ENCODE measurements at places on chromosomes 1 and 21.
A peak's percentile ranks its signal among the peaks of the same experiment; 100 is the strongest.

DNA sequence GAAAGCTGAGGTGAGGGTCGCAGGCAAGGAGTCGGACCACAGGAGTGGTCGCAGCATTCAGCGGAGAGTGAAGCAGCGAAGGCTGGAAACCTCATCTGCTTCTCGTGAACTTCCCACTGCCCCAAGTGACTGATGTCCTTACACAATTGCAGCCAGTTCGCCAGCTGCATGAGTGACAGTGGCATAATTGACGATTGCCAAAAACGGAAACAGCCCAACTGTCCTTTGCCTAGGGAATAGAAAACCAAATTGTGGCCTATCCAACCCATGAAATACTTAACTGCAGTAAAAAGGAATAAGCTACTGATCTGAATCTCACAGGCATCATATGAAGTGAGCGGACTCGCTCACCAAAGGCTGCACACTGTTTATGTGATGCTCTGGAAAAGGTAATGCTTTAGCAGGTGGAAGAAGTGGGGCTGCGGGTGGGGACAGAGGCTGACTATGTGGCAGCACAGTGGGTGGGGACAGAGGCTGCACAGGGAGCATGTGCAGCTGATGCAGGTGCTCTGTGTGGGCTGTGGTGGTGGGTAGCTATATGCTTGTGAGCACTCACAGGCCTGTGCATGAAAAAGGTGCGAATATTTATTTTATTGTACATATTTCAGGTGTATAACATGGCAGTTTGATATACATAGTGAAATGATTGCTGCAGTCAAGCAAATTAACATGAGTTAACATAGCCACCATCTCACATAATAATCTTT, 4.2 kb upstream of the NLRP3 start:
- DNase-seq: peak; percentile 48

DNA sequence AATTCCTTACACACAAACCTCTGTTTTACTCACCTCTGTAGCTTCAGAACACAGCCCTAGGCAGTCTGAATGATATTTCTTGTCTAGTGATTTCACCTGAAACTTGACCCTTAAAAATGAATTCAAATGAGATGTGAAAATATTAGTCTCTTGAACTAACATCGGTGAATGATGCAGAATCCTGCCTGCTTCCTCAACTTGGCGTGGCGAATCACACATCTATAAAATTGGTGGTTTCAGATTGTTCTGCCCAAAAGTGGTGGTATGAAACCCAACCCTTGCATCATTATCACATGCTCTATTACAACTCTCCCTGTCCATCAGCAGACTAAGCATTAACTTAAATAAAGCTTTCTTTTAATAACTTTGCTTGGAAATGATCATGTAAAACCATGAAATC, 26.9 kb upstream of the C1orf21 start:
- DNase-seq: no peak

DNA sequence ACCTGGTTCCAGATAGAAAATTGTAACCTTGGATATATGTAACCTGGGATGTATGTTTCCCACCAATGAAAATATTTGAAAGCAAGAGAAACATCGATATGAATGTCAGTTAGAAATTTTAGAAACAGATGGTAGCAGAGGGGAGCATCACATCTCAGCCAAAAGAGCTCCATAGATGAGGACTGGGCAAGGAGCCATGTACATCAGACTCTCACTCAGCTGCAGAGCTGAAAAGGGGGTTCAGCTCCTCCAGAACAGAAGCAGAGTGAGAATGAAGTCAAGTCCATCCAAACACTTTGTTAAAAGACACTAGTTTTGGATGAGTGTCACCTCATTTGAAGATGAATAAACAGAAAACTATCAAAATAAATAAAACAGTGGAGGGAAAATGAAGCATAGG, 202.4 kb downstream of the HMCN1 start:
- DNase-seq: no peak

GRCh38 chr1:30816211-30817076, 58.9 kb upstream of the LAPTM5 start:
- DNase-seq: no peak

DNA sequence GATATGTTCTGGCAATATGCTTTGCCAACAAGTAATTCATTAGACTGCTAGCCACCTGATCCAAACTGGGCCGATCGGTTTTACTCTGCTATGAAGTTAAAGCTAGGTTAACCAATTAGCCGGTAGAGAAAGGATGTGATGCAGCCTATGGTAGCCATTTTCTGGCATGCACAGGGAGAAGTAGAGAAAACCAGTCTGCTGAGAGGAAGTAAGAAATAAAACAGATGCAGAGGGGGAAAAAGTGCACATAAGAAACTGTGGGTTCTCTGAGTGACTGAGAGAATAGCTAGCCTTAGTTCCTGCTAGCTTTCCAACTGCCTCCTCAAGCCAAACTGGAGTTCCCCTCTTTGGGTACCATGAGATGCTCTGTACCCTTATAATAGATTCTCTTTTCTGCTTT, 52.8 kb downstream of the ARID4B start:
- no peak for DNase-seq

- no peak for DNase-seq
These were observed 371 bp downstream of the SZRD1 start for GRCh38 chr1:16367258-16367967.

- DNase-seq: no peak
These were observed 11.8 kb upstream of the KIAA0040 start for GRCh38 chr1:175204330-175204729.

GRCh38 chr1:166418344-166418933, 251.6 kb upstream of the FAM78B start:
- DNase-seq: no peak
